ENCODE measurements at places on chromosomes 1 and 21. TPM values are rescaled to one million over a fixed set of nuclear protein-coding genes. Genes with fewer than 3 reads are reported as not detected.

Gene NBPF6
- not detected for polyA plus RNA-seq

Gene CELA3B
- not detected for polyA plus RNA-seq

Gene CA6
- not detected for polyA plus RNA-seq

Gene USP24
- 5.7 TPM for polyA plus RNA-seq

Gene VN1R5
- not detected for polyA plus RNA-seq

Gene IGFN1
- not detected for polyA plus RNA-seq

Gene LRRC53
- not detected for polyA plus RNA-seq

Gene ELF3
- 0.51 TPM for polyA plus RNA-seq

Gene FAM72B
- polyA plus RNA-seq: 22.1 TPM

Gene CDK18
- 0.40 TPM for polyA plus RNA-seq

Gene CYB5RL
- polyA plus RNA-seq: 10.9 TPM

DNA sequence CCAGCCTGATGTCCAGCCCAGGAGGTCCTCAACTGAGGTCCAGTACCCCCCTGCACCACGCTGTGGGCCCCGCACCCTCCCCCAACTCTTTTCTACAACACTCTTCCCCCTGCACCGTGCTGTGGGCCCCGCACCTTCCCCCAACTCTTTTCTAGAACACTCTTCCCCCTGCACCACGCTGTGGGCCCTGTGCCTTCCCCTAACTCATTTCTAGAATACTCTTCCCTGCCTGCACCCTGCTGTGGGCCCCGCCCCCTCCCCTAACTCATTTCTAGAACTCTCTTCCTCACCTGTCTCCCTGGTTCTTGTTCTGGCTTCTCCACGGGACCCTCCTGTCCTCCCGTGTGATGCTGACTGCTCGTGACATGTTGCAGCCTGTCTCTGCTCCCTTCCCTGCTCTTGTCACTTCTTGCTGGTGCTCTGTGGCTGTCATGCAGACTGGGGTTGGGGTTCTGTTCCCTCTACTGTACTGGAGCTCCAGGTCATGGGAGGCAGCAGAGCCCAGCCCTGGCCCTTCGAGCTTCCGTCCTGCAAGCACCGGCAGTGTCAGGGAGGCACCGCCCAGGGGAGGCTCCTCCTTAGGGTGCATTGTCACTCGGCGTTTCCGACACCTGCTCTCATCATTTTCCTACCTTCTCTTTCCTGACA lies 160.1 kb upstream of the COL6A1 start:
- no peaks in the 10 kb centered on the region for H3K27me3 ChIP-seq
- H3K4me3 ChIP-seq: no peak overlapping the region
- peaks cover 4% of the 10 kb centered on the region for H3K4me1 ChIP-seq
- H3K27ac ChIP-seq: no peak overlapping the region

DNA sequence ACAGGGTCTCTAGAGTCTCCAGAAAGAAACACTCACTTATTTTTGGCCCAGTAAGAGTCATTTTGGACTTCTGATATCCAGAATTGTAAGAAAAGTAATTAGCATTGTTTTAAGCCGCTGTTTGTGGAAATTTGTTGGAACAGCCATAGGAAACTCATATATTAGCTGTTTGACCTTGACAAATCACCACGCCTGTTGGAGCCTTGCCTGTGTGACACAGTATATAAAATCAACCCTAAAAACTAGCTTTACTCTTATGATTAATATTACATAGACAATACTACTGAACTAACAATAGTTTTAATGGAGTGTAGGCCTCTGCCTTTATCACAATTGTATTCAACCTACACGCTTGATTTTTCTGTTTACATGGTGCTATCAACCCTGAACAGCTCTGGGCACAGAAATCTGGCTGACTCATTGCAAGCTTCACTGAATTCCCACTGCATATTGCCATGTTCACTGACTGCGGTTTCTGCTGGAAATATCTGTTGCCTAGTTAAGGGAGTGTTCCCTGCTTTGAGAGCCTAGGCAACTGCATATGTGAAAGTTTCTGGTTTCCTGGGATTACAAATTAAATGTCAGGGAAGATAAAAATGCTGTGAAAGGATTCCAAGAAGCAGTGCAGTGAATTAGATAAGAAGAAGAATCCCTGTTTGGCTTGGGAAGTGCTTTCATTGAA lies 419.5 kb upstream of the DEPDC1 start:
- no peaks in the 10 kb centered on the region for H3K4me1 ChIP-seq
- no peaks in the 10 kb centered on the region for H3K36me3 ChIP-seq
- DNase-seq: no peak
- H3K27me3 ChIP-seq: no peaks in the 10 kb centered on the region

- no peaks in the 10 kb centered on the region for H3K4me1 ChIP-seq
- no peaks in the 10 kb centered on the region for H3K36me3 ChIP-seq
- no peak for DNase-seq
- H3K27me3 ChIP-seq: no peaks in the 10 kb centered on the region
These were observed 118.2 kb downstream of the FAF1 start for GRCh38 chr1:50841791-50842387.

GRCh38 chr1:26959722-26960624 lies at the start of gene KDF1:
KDF1 (minus strand) TSS chr1:26960468; CDS start chr1:26952380, 8,088 bp downstream.
- peaks cover 6% of the 10 kb centered on the region for H3K27me3 ChIP-seq
- no peaks in the 10 kb centered on the region for H3K36me3 ChIP-seq
- DNase-seq: no peak

GRCh38 chr1:10530281-10530740 lies 55.6 kb downstream of the PEX14 start:
- H3K4me3 ChIP-seq: no peak overlapping the region
- DNase-seq: no peak
- 0 out of 2 replicates have a peak, but pooled peaks cover 3% of the 10 kb centered on the region for H3K36me3 ChIP-seq
- H3K27ac ChIP-seq: no peak overlapping the region
- no peaks in the 10 kb centered on the region for H3K4me1 ChIP-seq

- no peak overlapping the region for H3K4me3 ChIP-seq
- no peaks in the 10 kb centered on the region for H3K36me3 ChIP-seq
- H3K27me3 ChIP-seq: no peaks in the 10 kb centered on the region
- no peaks in the 10 kb centered on the region for H3K4me1 ChIP-seq
- no peak overlapping the region for H3K27ac ChIP-seq
These were observed 7.7 kb downstream of the RPE65 start for GRCh38 chr1:68442006-68442405.

GRCh38 chr1:44757420-44757819 lies 17.8 kb downstream of the KIF2C start:
- peak overlapping the region; percentile 65 for H3K27ac ChIP-seq
- H3K4me3 ChIP-seq: no peak overlapping the region
- H3K27me3 ChIP-seq: no peaks in the 10 kb centered on the region
- DNase-seq: no peak

DNA sequence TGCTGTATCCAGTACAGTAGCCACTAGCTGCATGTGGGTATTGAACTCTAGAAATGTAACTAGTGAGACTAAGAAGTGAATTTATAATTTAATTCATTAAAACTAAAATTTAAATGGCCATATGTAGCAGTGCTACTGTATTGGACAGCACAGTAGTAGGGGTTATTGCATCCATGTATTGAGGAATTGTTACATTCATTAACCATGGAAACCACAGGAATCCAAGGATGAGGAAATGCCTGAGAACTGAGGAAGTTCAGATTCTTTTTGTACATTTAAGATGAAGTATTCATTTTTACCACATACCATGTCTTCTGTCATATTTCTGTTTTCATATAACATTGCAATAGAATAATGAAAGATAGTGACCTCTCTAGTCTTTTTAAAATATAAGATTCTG lies 2.6 kb downstream of the MTF2 start:
- peak overlapping the region; percentile 96 for H3K4me3 ChIP-seq
- DNase-seq: no peak
- H3K36me3 ChIP-seq: peaks cover 3% of the 10 kb centered on the region
- H3K4me1 ChIP-seq: no peaks in the 10 kb centered on the region

DNA sequence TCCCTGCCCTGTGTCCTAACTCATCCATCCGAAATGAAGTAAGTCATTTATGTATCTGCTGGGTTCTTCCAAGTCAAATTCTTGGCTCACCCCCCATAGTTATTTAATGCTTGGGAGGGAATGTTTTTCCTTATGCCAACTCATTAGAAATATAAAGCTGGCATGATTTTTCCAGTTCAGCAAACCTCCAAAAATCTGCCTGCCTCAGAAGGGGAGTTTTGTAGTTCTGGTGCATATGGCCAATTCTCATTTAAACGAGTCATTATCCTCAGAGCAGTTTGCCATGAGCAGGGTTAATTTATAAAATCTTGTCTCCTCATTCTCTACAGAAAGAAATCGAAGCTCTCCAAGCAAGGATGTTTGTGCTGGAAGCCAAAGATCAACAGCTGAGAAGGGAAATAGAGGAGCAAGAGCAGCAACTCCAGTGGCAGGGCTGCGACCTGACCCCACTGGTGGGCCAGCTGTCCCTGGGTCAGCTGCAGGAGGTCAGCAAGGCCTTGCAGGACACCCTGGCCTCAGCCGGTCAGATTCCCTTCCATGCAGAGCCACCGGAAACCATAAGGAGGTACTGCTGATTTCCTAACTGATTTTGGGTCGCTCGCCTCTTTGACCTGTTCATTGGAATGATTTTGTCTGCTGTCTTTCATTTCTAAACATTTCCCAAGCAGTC lies 144.1 kb downstream of the DISC1 start:
- H3K27me3 ChIP-seq: no peaks in the 10 kb centered on the region
- no peaks in the 10 kb centered on the region for H3K4me1 ChIP-seq
- DNase-seq: no peak

DNA sequence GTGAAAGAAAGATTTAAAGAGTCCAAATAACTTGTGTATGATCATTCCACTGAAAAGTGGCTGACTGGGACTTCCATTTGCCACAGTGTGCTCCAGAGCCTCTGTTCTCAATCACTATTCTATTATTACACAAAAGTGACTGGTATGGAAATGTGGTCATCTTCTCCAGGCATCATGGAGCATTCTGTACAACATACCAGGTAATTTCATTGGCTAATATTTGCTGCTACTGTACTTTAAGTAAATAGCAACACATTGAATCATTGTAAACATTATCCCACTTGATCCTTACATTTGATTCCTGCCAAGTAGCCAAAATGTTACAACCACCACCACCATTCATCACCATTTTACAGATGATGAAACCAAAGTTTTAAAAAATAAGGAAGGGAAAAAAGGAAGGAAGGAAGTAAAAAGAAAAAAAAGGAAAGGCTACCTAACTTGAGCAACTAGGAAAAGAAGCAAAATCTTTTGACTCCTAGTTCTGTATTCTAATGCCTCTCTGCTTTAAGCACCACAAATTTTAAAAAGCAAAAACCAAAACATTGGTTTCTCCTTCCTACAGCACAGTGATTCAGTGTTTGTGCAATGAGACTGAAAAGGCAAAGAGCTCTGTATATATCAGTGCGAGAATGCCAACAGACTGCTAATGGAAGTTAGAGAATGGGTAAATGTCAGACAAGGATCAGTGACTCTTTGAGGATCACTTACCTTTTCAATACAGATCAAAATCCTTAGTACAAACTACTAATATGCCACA lies 361.4 kb upstream of the PTBP2 start:
- no peak overlapping the region for H3K27ac ChIP-seq
- no peak for DNase-seq
- H3K4me1 ChIP-seq: no peaks in the 10 kb centered on the region
- H3K36me3 ChIP-seq: no peaks in the 10 kb centered on the region
- no peaks in the 10 kb centered on the region for H3K27me3 ChIP-seq

GRCh38 chr1:42926879-42927242 lies 31.8 kb downstream of the SLC2A1 start:
- H3K4me1 ChIP-seq: peaks cover 26% of the 10 kb centered on the region
- no peak overlapping the region for H3K4me3 ChIP-seq
- no peak for DNase-seq
- no peaks in the 10 kb centered on the region for H3K27me3 ChIP-seq
- H3K36me3 ChIP-seq: peaks cover 40% of the 10 kb centered on the region

GRCh38 chr1:247175458-247175857 lies 3.6 kb upstream of the ZNF124 start:
- no peaks in the 10 kb centered on the region for H3K36me3 ChIP-seq
- no peaks in the 10 kb centered on the region for H3K4me1 ChIP-seq
- H3K27me3 ChIP-seq: no peaks in the 10 kb centered on the region

- H3K4me1 ChIP-seq: no peaks in the 10 kb centered on the region
- H3K4me3 ChIP-seq: no peak overlapping the region
- H3K27me3 ChIP-seq: no peaks in the 10 kb centered on the region
- H3K36me3 ChIP-seq: no peaks in the 10 kb centered on the region
These were observed 11.8 kb upstream of the ZFP69B start for GRCh38 chr1:40438391-40439015.

DNA sequence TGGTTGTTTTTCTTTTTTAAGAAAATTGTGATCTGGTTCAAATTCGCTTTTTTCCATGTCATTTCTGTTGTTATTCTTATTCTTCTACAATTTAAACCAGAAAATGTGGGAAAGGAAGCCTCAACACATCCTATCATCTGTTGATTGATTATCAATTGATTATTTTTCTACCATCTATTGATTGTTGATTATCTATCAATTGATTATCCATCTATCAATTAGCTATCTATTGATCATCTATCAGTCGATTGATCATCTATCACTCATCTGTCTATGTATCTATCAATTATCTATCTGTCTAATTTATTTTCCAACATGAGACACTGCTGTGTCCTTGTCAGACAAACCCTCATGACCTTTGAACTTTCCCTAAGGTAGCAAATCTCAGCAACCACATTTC lies 136.1 kb upstream of the ARHGEF16 start:
- no peak for DNase-seq
- no peak overlapping the region for H3K27ac ChIP-seq
- no peaks in the 10 kb centered on the region for H3K4me1 ChIP-seq
- no peak overlapping the region for H3K4me3 ChIP-seq
- H3K27me3 ChIP-seq: no peaks in the 10 kb centered on the region
- H3K36me3 ChIP-seq: no peaks in the 10 kb centered on the region

GRCh38 chr21:27448960-27449359 lies 482.1 kb upstream of the ADAMTS5 start:
- no peak overlapping the region for H3K27ac ChIP-seq
- no peak for DNase-seq
- no peaks in the 10 kb centered on the region for H3K4me1 ChIP-seq
- no peaks in the 10 kb centered on the region for H3K36me3 ChIP-seq
- no peaks in the 10 kb centered on the region for H3K27me3 ChIP-seq
- no peak overlapping the region for H3K4me3 ChIP-seq

DNA sequence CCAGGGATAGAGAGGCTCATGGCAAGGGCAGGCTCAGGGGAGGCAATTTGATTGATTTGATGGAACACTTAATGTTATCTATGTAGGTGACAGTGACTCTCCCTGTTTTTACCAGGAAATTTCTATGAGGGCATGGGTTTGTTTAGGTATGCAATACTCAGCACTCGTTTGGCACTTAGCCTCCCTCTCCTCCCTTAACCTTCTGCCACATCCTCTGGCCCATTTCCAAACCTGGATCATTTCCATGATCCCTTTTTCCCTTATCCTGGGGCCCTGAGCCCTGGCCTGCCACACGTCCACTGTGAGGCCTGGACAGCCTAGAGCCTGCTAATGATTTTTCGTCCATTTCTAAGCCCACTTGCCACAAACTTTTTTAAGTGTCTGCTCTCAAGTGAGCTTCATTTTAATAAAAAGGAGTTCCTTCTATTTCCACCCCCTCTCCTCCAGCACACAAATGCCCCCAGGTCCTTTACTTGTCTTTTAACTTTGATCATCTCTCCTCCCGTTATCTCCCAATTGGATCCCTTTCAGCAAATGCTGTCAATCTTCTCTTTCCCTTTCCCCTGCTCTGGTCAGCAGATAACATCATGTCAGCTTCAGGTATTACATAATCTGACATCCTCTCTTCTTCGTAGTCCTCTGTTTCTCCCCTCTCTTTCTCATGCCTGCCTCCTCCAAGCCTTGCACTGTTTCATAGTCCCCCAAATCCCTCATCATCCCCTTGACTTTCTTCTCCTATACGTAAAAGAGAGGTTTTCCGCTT lies 37.8 kb upstream of the GADD45A start:
- no peak overlapping the region for H3K27ac ChIP-seq
- no peak for DNase-seq
- H3K4me1 ChIP-seq: no peaks in the 10 kb centered on the region
- H3K36me3 ChIP-seq: no peaks in the 10 kb centered on the region
- H3K4me3 ChIP-seq: no peak overlapping the region

All from GM12878 (cell line).